Activated T-helper 1 cell treated with anti-CD3 and anti-CD28 coated beads, Interleukin-12 subunit alpha, Interleukin-12 subunit beta, Interleukin-2, Interleukin-4 antibody, amounts not matched to agents 30 ng/mL and 10 ng/mL and 1 ng/mL, durations not matched to agents 14 hours and 24 hours and 36 hours (primary cell): ENCODE measurements at places on chromosomes 7 and 10. TPM values are rescaled to one million over a fixed set of nuclear protein-coding genes. Genes with fewer than 3 reads are reported as not detected.

ATG9B gene
- 4.7 and 6.3 TPM in 2 replicates for total RNA-seq

UNC5B gene
- total RNA-seq, result 0.07 and 0.10 TPM in 2 replicates

- DNase-seq, result no peak
Observed at GRCh38 chr7:24715661-24716479, 41.4 kb downstream of the GSDME start.

DNA sequence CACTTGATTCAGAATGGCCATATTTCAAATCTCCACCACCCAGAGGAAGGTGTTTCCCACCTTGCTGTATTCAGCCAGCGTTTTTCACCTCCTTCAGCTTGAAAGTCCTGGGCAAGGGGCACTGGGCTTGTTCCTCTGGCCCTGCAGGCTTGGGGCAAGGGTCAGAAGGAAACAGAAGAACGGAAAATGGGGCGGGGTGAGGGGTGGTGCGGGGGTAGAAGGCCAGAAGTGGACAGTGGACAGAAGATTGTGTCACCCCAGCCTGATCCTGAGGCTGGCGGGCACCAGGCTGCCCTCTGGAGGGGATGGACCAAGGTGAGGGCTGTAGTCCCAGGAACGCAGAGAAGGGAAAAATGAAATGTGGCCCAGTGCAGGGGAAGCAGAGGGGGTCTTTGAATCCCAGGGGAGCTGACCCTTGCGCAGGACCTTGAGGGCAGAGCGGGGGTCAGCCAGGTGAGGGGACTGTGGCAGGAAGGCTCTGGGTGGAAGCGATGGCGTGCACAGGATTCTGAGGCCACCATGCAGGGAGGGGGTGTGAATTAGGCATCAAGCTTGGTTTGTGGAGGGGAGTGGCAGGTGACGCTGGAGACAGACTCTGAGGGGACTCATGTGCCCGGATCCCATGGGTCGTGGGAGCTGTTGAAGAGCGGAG is 23.0 kb downstream of the TMEM120A start:
- DNase-seq, result no peak

EPHB6 gene
- 5.6 and 6.0 TPM in 2 replicates for total RNA-seq

ERLIN1 gene
- total RNA-seq, result 16.6 and 19.4 TPM in 2 replicates

ASB10 gene
- total RNA-seq, result not detected in 2 replicates

CUTC gene
- total RNA-seq, result 42.2 and 45.4 TPM in 2 replicates

DNA sequence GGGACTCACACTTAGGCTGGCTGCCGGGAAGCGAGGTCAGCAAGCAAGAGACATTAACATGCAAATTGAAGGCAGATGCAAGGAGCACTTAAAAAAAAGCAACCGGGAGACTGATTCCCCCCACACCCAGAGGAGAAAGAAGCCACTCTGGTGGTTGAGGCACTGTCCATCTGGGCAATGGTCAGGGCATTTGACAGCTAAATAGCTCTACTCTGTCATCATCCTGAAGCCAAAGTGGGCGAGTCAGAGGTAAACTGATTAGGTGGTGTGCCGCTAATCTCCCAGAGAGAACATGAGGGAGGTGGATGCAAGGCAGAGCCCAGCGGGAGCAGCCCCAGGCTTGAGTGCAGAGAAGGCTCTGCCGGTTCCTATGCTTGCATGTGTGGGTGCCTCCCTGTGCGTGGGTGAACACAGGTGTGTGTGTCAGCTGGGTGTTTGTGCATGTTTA is 100.6 kb downstream of the PLXNA4 start:
- no peak for DNase-seq

AMPH gene
- total RNA-seq, result not detected in 2 replicates

DNA sequence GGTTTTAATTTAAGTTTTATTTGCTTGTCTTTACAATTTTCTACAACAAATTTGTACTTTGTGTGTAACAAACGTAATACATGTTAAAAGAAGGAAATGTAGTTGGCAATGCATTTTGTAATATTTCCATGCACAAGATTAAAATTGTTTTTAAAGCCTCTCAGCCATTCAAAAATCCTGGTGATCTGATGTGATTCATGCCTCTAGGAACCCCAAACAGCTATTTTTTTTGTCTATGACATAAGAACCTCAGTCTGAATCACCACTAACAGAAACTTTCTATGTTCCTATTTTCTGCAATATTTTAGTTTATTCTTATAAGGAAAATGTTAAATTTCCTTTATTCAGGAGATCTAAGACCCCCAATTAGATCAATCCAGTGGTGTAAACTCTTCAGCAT is 183.1 kb upstream of the YAE1 start:
- DNase-seq, result no peak

DNA sequence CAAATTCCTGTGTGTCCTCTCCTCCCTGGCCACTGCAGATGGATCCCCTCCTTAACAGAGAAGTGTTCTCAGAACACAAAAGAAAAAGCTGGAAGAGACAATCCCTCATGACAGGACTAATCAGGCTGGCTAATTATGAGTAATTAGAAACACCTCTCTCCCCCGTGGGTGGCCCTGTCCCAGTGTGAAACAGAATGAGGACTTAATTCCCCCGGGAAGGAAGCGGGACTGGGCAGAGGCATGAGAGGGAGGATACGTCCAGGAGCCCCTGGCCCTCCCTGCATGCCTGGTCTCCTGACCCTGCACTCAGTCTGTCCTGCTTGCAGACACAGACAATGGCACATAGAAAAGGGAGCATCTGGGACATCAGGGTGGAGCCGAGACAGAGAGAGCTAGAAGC is 7.6 kb upstream of the ADCYAP1R1 start:
- DNase-seq, result no peak

DNA sequence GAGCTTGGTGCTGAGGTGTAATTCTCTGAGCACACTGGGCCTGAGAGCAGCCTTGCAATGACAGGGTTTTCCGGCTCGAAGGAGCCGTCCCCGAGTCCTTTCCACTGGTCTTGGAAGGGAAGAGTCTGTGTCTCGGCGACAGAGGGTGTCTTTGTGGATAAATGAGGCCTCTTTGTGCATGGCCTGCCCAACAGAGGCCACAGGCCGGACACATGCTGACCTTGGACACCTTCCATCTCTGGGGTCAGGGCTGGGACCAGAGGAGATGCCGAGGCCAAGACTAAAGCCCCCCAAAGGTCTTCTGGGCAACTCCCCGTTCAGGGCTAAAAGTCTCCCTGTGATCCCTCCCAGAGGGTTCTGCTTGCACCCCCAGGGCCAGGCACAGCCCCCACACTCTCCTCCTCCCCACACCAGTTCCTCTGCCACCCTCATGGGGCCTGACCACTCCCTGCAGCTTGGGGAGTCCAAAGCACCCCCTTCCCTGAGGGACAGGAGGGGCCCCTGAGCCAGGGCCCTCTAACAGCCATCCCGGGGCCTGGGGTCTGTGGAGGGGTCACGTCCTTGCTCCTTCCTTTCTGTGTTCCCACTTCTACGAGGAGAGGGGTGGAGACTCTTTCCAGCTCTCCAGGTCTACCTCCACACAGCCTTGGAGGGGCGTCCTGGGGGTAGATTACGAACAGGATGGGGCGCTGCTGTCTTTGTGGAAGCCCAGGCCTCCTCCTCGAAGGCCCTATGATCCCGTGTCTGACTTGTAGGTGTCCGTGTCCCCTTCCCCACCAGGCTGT is 130.6 kb upstream of the FAM20C start:
- no peak for DNase-seq

GRCh38 chr7:99331002-99331401 is 5.3 kb downstream of the ARPC1A start:
- DNase-seq, result no peak

GRCh38 chr7:2763597-2763996 is 75.6 kb downstream of the AMZ1 start:
- no peak for DNase-seq

PHF14 gene
- 42.9 and 43.8 TPM in 2 replicates for total RNA-seq

DNA sequence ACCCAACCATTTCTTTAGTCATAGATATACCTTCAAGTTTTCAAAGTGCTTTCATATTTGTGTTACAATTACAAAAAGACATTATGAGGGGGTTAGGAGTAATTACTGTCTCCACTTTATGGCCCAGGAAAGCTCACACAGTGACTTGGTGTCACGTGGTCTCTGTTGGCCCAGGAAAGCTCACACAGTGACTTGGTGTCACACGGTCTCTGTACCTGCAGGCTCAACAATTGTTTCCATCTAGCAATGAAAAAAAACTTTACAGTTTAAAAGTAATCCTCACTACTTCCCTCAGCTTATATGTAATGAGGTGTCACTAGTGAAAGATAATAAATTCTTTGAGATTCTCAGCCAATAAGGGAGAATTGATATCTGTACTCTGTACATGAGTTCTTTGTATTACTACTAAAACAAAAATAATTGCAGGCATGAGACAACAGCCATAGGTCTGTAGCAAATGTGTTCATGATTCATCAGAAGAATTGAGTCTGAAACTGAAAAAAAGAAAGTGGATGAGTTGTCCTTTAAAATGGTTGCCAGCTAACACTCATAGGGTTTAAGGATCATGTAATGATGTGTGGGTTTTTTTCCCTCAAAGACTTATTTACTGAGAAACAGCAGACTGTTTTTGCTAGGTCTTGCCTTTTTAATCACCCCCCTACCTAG is 10.9 kb downstream of the OGDH start:
- DNase-seq, result no peak

DNA sequence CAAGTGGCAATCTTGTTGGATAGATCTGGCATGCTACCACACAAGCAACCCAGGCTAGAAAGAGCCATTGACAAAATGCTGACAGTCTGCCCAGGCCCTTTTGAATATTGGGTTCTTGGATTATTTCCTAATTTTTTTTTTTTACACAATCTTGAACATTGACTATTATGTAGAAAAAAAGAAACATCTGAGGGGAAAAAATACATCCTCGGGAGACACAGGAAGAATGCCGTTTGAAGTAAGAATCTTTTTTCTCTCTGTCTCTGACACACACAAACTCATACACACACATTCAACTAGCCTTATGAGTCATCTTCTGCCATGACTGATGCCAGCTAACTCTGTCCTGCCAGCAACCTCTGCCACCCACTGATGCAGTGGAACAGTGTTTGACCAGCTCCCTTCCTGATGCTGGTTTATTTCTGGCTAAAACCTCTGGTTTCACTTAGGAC is 47.2 kb downstream of the SORBS1 start:
- no peak for DNase-seq

SMURF1 gene
- total RNA-seq, result 14.9 and 15.9 TPM in 2 replicates

DNA sequence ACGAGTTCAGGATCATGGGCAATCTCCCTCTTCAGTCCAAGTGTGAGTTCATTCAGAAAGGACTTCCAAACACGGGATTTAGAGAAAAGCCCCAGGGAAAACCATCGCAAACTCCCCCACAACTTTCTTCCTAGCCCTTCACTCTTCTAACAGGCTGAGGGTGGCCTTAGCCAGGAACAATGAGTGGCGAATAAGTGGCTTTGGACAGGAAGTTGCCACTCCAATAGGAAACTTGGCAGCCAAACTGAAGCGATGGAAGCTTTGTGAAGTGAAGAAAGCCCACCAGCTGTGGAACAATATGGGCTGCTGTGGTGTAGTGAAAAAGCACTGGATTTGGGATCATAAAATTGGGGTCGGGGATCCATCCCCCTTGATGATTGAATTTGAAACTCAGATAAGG is 193.2 kb downstream of the TEX36 start:
- DNase-seq, result no peak

THSD7A gene
- total RNA-seq, result not detected in 2 replicates

NUTM2E gene
- 0.29 TPM in 1 of 2 replicates, not detected in the other for total RNA-seq

MEIG1 gene
- total RNA-seq, result 0.44 TPM in 1 of 2 replicates, not detected in the other

DNA sequence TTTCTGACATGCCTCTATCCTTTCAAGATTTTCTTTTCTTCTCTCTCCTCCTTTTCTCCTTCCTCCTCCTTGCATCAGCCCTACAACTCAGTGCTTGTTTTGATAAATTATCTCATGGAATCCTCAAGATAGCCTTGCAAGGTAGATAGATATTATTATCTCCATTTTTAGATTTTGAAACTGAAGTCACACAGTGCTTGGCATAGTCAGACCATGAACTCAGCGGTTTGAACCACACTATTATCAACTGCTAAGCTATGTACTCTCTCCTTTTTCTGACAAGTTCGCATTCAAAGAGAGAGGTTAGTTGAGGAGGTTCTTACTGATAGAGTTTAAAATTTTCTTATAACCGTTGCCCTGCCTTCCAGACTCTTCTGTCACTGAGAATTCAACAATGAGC is 79.1 kb downstream of the SUGCT start:
- no peak for DNase-seq

LFNG gene
- total RNA-seq, result 34.8 and 34.9 TPM in 2 replicates

GRCh38 chr10:67926951-67927350 is 42.5 kb downstream of the SIRT1 start:
- no peak for DNase-seq

DNA sequence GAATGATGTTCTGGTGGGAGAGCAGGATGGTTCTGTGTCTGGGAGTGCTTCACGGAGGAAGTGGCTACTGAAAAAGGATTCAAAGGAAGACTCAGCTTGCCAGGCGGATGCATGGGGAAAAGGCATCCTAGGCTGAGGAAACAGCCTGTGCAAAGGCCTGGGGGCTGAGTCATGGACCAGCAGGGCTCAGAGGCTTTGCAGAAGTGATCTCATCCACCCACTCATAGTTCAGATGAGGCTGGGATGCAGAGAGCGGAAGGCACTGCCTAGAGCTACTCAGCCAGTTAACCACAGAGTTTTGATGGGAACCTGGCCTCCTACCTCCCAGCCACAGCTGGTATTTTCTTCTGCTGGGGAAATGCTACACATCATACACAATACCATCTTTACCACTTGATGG is 15.8 kb upstream of the ADAMTS14 start:
- DNase-seq, result peak; percentile 42

DNA sequence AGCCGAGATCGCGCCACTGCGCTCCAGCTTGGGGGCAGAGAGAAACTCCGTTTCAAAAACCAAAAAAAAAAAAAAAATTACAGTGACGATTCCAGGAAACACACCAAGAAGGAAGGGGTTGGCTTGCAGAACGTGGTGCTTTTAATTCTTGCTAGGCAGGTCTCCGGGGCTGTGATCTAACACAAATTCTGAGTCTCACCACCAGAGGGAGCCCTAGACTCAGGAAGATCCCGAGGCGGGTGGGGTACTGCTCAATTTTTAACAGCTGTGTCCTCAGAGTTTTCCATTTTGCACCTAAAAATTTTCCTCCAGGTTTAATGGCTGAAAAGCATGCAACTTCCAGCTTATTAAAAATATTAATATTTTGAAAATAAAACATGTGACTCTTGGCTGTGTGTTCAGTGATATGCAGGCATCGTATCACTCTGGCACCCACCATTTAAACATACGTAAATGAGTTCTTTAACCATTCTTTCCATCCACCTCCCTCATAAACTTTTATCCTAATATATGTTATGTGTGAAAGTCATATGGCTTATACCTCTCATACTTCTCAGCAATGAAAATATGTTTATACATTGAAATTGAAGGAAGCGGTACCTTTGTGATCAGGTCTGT is 26.5 kb upstream of the NUB1 start:
- DNase-seq, result peak; percentile 68

- DNase-seq, result no peak
Observed at GRCh38 chr7:3393862-3394261, 92.8 kb downstream of the SDK1 start.

ADCY1 gene
- total RNA-seq, result 2.5 and 2.9 TPM in 2 replicates

- no peak for DNase-seq
Observed at GRCh38 chr7:159115601-159116501, 28.8 kb downstream of the VIPR2 start.

- DNase-seq, result no peak
Observed at GRCh38 chr10:22615819-22616499, 98.4 kb downstream of the PIP4K2A start.

SLC26A4 gene
- total RNA-seq, result 7.2 and 7.9 TPM in 2 replicates

USP54 gene
- total RNA-seq, result 8.6 and 9.7 TPM in 2 replicates

NXPH1 gene
- total RNA-seq, result not detected in 2 replicates

- DNase-seq, result no peak
Observed at GRCh38 chr7:31059551-31059950, 7.4 kb downstream of the ADCYAP1R1 start.
